Progenitor cell of endocrine pancreas (in vitro differentiated cells): ENCODE measurements at places on chromosomes 6 and 20.

DNA sequence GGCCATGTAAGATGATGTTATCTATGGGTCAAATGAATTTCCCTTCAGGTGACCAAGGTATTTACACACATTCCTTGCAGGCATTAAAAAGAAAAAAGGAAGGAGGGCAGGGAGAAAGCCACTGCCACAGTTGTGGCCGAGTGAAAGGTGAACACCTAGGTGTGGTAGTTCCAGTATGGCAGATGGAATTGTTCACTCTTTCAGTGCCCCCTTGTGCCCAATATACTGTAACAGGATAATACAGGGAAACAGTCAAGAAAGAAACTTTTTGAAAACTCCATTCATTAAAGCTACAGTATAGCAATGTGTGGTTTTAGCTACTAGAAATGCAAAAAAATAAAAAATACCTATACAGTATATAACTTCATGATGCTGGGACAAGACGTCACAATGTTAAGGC lies 52.1 kb downstream of the BMP2 start:
- no peak overlapping the region for H3K4me3 ChIP-seq
- H3K27me3 ChIP-seq: peaks cover 8% of the 10 kb centered on the region
- DNase-seq: no peak
- H3K36me3 ChIP-seq: no peaks in the 10 kb centered on the region
- H3K4me1 ChIP-seq: no peaks in the 10 kb centered on the region
- H3K27ac ChIP-seq: no peak overlapping the region

DNA sequence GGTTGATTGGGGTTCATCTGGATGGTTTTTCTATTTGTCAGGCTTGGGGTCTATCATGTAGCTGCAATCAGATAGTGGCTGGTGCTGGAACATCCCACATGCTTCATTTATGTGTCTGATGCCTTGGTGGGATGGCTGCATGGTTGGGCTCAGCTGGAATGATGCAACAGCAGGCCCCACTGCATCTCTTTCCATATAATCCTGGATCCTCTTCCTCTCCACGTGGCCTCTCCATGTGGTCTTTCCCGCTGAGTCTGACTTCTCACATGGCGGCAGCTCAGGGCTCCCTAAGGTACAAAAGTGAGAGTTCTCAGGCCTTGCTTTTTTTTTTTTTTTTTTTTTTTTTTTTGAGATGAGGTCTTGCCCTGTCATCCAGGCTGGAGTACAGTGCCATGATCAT lies 65.0 kb upstream of the SUPT3H start:
- peaks cover 5% of the 10 kb centered on the region for H3K4me1 ChIP-seq
- no peaks in the 10 kb centered on the region for H3K36me3 ChIP-seq
- no peak overlapping the region for H3K4me3 ChIP-seq
- DNase-seq: no peak
- no peak overlapping the region for H3K27ac ChIP-seq
- H3K27me3 ChIP-seq: peaks cover 16% of the 10 kb centered on the region

DNA sequence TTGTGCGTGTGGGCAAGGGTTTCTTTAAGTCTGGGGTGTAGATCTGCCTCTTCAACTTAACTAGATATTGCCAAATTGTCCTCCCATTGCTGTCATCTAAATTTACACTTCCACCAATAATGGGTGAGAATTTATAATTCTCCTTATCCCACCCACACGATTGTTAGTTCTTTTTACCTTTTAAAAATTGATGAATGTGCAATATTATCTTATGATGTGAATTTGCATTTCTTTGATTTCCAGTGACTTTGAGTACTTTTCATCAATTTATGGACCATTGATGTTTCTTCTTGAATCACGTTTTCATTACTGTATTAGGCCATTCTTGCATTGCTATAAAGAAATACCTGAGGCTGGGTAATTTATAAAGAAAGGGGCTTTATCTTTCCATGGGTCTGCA lies 17.2 kb upstream of the TPD52L1 start:
- DNase-seq: no peak
- H3K27ac ChIP-seq: no peak overlapping the region
- H3K27me3 ChIP-seq: no peaks in the 10 kb centered on the region

DNA sequence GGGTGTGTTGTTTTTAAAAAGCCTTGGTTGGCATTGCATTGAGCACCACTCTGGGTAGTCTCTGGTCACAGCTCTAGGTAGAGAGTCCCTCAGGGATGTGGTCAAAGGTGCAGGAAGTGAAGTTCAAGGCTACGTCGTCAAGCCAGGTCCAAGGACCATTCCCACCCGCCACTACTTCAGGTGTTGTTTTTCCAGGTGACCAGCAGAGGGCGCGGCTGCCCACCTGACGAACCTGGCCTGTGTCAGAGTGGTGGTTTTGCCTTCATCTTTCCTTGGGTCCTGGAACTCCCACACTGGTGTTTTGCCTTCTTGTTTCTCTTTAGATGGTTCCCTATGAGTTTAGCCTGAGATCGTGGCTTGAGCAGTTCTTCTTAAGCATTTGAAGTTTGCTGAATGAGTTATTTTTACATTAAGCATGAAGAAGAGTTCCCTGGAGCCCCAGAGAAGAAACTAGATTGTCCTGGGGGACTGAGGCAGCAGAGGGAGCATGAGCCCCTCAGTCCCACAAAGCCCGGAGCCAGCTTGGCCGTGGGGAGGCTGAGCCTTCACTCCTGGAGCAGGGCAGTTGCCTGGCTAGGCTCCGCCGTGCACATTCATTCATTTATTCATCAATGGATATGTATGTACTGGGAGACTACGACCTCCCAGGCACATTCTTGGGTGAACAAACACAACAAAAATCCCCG lies 5.6 kb upstream of the PHACTR3 start:
- H3K4me1 ChIP-seq: no peaks in the 10 kb centered on the region
- DNase-seq: peak; percentile 50
- no peak overlapping the region for H3K4me3 ChIP-seq
- H3K27ac ChIP-seq: no peak overlapping the region

DNA sequence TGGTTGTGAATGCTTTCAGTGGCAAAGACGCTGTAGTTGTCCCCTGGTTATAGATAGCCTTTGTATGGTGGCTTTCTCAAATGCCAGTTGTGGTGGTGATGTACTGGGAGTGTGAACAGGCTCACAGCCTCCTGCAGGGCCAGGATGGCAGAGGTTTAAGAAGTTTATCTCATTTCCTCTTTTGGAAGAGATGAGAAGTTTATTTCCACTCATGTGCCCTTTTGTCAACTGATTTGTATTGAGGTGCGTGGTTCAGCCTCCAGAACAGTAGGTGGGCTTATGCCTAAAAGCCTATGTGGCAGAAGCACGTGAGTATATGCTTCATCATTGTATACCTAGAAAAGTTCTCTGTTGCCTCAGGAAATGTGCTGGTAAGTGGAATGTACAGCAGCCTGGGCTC lies 13.7 kb upstream of the ZFP57 start:
- H3K27ac ChIP-seq: no peak overlapping the region
- no peak overlapping the region for H3K4me3 ChIP-seq
- no peak for DNase-seq
- no peaks in the 10 kb centered on the region for H3K36me3 ChIP-seq

DNA sequence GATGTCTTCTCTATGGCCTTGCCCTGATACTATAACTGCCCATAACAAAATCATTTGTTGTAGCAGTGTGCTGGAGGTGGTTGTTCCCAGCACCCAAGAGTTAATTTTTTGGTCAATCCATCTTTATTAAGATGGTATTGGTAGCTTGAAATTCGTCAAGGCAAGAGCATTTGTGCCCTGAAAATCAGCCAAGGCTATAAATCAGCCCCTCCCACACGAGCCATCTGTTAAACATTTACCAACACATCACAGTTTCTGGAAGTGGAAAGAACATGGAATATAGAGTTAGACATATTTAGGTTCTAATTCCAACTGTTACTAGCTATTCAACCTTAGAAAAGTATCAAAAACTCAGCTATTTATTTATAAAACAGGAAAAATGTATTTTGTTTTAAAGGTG lies 888.4 kb upstream of the GJE1 start:
- no peak for DNase-seq
- H3K36me3 ChIP-seq: no peaks in the 10 kb centered on the region
- H3K27ac ChIP-seq: no peak overlapping the region
- H3K27me3 ChIP-seq: no peaks in the 10 kb centered on the region
- no peaks in the 10 kb centered on the region for H3K4me1 ChIP-seq

DNA sequence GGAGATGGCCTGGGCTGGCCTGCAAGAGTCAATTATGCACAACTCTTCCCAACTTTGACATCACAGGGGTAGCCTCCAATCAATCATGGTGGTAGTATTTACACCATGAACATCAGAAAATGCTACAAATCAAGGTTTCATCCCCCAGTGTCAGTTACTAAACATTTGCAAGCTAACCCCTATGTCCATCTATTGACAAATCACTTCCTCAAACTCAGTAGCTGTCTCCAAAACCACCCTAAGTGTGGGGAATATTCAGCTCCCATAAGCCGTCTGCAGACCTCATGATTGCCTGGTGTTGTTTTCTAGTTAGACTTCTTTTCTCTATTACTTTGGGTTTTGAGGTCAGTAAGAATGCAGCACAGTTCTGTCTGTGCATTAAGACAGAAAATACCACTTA lies 200.8 kb upstream of the RIN2 start:
- H3K27me3 ChIP-seq: no peaks in the 10 kb centered on the region
- H3K27ac ChIP-seq: no peak overlapping the region
- peaks cover 5% of the 10 kb centered on the region for H3K4me1 ChIP-seq

- DNase-seq: no peak
- H3K27ac ChIP-seq: no peak overlapping the region
- peaks cover 2% of the 10 kb centered on the region for H3K36me3 ChIP-seq
- no peak overlapping the region for H3K4me3 ChIP-seq
These were observed 88.1 kb downstream of the IPCEF1 start for GRCh38 chr6:154268486-154268885.

DNA sequence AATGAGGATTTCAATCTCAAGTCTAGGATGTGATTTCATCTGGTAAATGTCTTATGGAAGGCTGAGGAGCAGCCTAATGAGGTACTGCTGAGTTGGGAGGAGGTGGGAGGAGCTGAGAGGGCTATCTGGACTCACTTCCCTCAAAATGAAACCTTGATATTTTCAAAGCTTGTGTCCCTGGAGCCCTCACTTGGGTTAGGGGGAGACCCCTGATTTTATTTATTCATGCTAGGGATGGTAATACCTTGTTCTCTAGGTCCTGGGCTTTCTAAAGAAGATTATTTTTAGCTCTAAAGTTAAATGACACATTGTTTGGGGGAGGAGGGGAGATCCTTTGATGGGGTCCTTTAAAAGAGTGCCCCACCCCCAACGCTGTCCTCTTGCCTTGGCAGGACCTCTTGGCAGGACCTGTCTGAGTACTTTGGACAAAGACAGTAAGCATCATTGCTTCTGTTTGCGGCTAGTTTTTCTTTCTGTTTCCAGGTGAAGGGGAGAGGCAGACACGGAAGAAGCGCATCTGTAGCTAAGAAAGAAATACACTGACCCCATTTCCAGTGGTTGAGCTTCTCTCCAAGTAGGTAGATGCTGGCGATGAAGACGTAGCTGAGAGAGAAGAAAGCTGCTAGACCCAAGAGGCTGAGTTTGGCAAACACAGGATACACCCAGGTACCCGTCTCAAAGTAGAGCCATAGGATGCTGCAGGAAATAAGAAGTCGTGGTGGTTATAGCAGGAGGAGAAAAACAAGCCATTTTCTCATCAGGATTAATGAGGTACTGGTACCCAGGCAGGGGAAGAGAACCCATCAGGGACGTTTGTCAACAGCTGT lies 55.6 kb downstream of the ADTRP start:
- no peaks in the 10 kb centered on the region for H3K36me3 ChIP-seq
- H3K4me3 ChIP-seq: no peak overlapping the region
- DNase-seq: no peak
- no peaks in the 10 kb centered on the region for H3K4me1 ChIP-seq
- H3K27ac ChIP-seq: no peak overlapping the region

DNA sequence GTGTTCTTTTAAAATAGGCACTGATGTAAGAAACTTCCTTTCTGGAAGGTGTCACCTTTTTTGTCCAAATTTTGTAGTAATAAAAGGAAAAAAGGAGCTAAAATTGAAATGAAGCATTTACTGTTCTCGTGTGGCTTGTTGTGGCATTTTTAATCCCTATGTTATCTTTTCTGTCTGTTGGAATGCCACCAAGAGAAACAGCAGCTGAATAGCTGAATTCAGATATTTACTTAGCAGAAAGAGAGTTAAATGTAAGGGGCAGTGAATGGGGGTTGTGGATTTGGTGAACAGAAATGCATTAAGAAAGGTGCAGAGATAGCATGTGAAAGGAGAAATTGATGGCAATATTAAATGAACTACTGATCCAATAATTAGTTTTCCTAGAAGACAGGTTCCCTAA lies 573.6 kb upstream of the EPHA7 start:
- no peak overlapping the region for H3K27ac ChIP-seq
- DNase-seq: no peak
- H3K4me1 ChIP-seq: peaks cover 5% of the 10 kb centered on the region
- H3K27me3 ChIP-seq: no peaks in the 10 kb centered on the region
- H3K36me3 ChIP-seq: no peaks in the 10 kb centered on the region
- H3K4me3 ChIP-seq: no peak overlapping the region

GRCh38 chr20:58097943-58098342 lies 130.5 kb downstream of the ANKRD60 start:
- peaks cover 20% of the 10 kb centered on the region for H3K27me3 ChIP-seq
- H3K36me3 ChIP-seq: no peaks in the 10 kb centered on the region
- no peak overlapping the region for H3K4me3 ChIP-seq
- DNase-seq: no peak
- H3K4me1 ChIP-seq: no peaks in the 10 kb centered on the region
- no peak overlapping the region for H3K27ac ChIP-seq

DNA sequence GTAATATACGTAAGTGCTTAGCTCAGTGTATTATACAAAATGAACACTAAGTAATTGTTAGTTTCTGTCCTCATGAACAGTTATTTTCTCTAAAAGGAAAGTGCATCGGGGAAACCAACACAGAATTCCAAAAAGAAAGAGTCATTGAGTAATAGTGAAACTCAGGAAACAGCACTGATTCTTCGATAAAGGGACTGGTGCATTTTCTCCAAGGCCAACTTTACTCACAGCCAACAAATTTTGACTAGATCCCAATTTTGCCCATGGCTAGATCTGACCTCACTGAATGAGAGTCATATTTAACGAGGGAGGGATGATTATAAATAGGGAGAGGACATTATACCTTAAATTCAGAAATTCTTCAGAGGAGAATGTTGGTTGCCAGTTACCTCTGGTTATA lies 390.9 kb upstream of the NRSN1 start:
- H3K27ac ChIP-seq: no peak overlapping the region
- no peaks in the 10 kb centered on the region for H3K27me3 ChIP-seq
- peaks cover 4% of the 10 kb centered on the region for H3K4me1 ChIP-seq

- H3K27ac ChIP-seq: peak overlapping the region; percentile 94
- H3K36me3 ChIP-seq: peaks cover 19% of the 10 kb centered on the region
- DNase-seq: no peak
- no peaks in the 10 kb centered on the region for H3K27me3 ChIP-seq
- H3K4me1 ChIP-seq: peaks cover 11% of the 10 kb centered on the region
These were observed 46.5 kb downstream of the SESN1 start for GRCh38 chr6:109048176-109048575.

GRCh38 chr6:52390361-52390727 lies 28.4 kb downstream of the PAQR8 start:
- no peak for DNase-seq
- peak overlapping the region; percentile 95 for H3K27ac ChIP-seq
- H3K27me3 ChIP-seq: no peaks in the 10 kb centered on the region
- H3K4me1 ChIP-seq: peaks cover 29% of the 10 kb centered on the region
- peaks cover 11% of the 10 kb centered on the region for H3K36me3 ChIP-seq

- no peaks in the 10 kb centered on the region for H3K27me3 ChIP-seq
- DNase-seq: no peak
- H3K4me1 ChIP-seq: no peaks in the 10 kb centered on the region
- H3K36me3 ChIP-seq: peaks cover 17% of the 10 kb centered on the region
- H3K27ac ChIP-seq: no peak overlapping the region
These were observed 10.5 kb downstream of the RAE1 start for GRCh38 chr20:57361517-57361916.

GRCh38 chr20:9093218-9093957 lies 24.5 kb downstream of the PLCB4 start:
- no peak overlapping the region for H3K27ac ChIP-seq
- DNase-seq: no peak
